ENCODE measurements at places on chromosomes 6 and 20.
A peak's percentile ranks its signal among the peaks of the same experiment; 100 is the strongest.

DNA sequence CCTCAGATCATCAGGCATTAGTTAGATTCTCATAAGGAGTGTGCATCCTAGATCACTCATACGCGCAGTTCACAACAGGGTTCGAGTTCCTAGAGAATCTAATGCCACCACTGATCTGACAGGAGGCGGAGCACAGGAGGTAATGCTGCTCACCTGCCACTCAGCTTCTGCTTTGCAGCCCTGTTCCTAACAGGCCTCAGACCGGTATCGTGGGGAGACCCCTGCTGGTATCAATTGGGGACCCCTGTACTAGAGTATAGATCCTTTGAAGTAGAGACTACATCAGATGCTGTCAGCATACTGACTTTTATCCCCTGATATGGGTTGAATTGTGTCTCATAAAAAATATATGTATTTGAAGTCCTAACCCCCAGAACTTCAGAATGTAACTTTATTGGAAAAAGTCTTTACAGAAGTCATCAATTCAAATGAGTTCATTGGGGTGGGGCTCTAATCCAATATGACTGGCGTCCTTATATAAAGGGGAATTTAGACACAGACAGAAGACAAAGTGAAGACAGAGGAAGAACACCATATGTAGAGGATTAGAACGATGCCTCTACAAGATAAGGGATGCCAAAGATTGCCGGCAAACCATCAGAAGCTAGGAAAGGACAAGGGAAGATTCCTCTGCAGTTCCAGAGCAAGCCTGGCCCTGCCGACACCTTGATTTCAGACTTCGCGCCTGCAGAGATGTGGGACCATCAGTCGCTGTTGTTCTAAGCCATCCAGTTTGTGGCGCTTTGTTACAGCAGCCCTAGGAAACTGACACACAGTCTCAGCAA lies 104.4 kb upstream of the BTBD3 start:
- no peak for DNase-seq

GRCh38 chr6:131251590-131252199 lies 116.4 kb downstream of the AKAP7 start:
- DNase-seq = no peak

DNA sequence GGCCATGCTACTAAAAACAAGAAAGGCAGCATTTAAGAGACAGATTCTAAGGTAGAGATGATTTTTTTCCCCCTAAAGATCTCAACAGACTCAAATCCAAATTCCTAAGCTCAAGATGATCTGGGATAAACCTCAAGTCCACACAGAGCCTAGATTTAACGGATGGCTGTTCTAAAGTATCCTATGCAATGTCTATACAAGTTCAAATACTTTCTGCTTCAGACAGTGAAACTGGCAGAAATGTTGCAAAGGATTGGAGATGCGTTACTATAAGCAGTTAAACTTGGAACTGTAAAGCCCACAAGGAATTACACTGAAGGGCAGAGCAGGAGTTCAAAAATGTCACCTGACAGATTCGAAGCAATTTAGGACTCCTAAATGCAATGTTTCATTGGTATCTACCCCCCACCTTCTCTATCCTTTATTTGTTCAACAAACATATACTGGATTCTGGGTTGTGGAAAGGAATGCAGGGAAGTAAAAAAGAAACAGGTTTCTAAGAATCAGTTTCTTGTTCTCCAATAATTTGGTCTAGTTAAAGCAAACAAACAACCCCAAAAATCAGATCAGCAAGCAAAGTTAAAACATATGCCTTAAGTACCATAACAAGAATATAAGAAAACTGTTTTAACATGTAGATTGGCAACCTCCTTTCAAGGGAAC lies 1.6 kb downstream of the DNAAF9 start:
- DNase-seq = no peak

DNA sequence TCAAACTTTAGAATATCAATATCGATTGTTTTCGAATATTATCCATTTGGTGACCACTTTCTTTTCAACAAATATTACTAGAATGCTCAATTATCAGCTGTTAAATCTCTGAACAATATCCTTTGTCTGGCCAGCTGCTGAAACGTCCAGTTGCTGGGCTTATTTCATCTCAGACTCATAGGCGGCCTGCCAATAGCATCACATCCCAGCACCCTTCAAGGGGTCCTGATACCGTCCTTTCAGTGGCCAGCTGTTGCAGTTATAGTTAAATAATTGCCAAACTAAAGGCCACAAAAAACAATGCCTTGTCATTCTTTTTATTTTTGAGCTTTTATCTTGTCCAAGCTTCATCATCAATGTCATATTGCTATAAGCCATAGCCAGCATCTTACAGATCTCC lies 1006.8 kb upstream of the MANEA start:
- DNase-seq = no peak

DNA sequence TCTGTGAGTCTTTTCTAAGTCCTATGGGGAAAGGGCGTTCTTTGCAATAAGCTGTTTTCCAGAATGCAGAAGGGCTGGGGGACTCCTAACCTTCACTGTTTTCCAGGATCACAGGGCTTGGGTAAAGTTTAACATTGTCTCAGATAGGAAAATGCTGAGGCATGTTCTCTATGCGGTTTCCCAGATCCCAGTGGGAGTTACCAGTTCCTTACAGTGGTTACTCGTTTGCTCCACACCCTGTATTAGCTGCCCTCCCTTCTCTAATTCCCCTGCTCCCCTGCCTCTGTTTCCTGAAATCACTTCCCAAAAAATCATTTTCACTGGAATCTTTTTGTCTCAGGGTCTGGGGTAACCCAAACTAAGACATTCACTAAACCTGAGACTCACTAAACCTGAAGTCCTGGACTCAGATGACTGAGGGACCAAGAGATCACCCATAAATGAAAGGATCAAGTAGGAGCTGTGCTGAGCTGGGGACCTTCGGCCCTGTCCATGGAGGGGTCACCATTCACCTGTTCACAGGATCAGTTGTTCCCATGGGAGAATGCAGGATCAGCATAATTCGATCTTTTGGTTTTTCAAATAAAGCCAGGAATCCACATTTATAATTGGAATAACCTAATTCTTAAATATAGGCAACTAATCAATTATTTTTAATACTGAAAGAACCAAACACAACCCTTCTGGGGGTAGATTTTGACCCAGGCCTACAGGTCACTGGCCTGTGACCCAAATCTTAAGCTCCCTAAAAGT lies 76.2 kb downstream of the ISM1 start:
- no peak for DNase-seq

- DNase-seq = no peak
Measured at GRCh38 chr20:54938707-54939106, 463.3 kb downstream of the DOK5 start.

GRCh38 chr6:117311310-117311709 lies 46.0 kb downstream of the VGLL2 start:
- DNase-seq = no peak

DNA sequence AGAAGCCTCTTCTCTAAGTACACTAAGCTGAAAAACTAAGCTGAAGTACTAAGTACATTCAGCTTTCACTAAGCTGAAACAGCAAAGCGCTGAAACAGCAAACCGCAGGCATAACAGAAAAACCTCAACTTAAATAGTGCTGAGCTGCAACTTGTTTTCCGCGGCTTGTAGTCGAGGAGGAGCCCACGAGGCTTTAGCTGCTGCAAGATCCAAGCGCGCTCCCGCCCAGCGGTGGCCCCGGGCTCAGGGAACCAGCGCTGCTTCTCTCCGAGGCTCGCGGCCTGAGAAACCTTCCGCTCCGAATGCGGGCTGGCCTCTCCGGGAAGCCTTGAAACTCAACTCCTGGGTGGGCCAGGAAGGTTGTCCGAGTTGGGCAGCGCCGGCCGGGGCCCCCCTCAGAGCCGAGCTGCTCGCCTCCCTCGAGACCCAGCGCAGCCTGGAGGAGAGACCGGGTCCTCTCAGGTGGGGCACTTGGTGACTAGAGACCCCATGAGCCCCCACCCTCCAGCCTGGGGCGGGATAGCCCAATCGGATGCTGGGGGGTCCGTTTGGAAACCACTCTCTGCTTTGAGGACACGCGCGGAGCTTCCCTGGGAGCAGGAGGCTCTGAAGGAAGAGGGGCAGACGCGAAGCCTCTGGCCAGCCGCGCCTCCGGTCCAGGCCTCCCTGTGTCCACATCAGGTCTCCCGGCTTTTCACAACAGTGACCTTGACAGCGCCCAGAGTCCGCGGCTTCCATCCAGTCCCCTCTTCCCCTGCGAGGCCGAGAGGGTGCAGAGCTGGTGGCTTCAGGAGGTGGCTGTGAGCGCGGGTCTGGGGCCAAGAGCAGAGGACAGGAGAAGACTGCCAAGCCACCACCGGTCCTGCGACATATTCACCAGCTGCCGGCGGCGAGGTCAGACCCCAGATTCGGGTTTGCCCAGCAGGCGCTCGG lies 38.1 kb upstream of the HLA-E start:
- peak; percentile 50 for DNase-seq

- no peak for DNase-seq
Measured at GRCh38 chr6:82761674-82762345, 303.8 kb downstream of the UBE3D start.

- DNase-seq = peak; percentile 3
Measured at GRCh38 chr20:52746770-52747169, 225.4 kb upstream of the TSHZ2 start.

- DNase-seq = no peak
Measured at GRCh38 chr6:110476046-110476849, at the start of gene SLC22A16. TSS of gene SLC22A16 (minus strand) at chr6:110476613. CDS start at chr6:110476574, 39 bp downstream.

DNA sequence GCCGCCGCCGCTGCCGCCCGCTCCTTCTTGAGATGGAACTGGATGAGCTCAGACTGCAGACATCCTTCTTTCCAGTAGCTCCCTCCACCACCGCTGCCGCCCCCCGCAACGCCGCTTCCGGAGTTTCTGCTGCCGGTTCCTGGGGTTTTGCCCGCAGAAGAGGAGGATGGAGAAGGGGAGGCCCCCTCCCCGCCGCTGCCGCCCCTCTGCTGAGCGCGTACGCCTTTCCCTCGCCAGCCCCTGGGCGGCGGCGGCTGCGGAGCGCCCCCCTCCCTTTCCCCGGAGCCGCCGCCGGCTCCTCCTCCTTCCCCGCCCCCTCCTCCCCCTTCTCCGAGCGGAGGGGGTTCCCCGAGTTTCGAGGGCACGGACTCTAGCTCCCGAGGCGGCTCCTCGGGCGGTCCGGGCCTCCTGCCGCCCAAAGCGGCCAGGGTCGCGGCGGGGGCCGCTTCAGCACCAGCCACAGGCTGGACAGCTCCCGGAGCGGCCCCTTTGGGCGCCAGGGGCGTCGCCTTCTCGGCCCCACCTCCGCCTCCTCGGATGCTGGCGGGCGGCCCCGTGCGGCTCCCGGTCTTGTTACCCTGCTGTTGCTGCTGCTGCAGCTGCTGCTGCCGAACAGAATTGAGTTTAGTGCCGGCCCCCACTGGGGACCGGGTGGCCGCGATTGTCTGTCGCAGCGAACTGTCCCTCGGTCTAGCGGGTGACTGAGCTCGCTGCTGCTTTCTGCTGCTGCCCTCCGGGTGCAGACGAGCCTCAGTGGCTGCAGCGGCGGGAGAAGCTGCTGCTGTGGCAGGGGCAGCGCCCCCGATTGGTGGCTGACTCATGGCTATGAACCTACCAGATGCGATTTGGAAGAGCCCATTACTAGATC lies 3.1 kb downstream of the MTCL3 start:
- DNase-seq = peak; percentile 67

DNA sequence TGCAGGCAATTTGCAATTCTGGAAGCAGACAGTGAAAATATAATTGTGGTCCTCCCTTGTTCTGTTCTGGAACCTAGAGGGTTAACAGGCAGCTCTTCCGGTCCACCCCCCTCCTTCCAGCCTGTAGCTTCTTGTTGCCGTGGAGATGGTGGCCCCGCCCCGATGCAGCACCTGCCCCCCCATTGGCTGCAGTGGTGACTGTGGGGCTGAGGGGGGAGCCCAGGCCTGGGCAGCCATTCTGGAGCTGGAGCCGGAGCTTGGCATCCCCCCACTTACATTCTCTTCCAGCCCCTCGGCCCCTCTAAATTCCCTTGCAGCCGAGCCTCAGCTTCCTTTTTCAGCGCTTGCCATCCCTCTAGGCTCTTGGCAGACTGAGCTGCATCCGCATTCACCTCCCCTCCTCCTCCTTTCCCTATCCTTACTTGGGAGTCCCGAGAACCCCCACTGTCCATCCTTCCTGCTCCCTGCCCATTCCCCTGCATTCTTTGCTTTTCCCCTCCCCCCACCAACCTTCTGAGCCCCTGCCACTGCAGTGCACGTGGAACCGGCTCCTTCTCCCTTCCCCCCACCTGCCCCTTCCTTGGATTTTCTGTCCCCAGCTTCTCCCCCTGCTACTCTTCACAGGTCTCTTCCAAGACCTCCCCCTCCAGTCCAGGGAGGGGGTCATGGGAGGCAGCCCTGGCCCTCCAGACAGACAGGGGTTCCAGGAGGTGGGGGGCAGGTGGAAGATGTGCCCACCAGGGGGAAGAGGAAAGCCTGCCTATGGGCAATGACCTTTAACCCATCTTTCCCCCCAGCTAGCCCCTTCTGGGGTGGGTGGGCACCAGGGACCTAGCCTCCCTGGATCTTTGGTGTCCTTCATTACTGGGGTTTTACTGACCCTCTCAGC lies 11.4 kb downstream of the SYNGAP1 start:
- peak; percentile 34 for DNase-seq

- DNase-seq = no peak
Measured at GRCh38 chr6:167549213-167549612, 224.3 kb downstream of the TTLL2 start.

GRCh38 chr20:61072398-61072797 lies 179.7 kb upstream of the CDH4 start:
- DNase-seq = no peak

DNA sequence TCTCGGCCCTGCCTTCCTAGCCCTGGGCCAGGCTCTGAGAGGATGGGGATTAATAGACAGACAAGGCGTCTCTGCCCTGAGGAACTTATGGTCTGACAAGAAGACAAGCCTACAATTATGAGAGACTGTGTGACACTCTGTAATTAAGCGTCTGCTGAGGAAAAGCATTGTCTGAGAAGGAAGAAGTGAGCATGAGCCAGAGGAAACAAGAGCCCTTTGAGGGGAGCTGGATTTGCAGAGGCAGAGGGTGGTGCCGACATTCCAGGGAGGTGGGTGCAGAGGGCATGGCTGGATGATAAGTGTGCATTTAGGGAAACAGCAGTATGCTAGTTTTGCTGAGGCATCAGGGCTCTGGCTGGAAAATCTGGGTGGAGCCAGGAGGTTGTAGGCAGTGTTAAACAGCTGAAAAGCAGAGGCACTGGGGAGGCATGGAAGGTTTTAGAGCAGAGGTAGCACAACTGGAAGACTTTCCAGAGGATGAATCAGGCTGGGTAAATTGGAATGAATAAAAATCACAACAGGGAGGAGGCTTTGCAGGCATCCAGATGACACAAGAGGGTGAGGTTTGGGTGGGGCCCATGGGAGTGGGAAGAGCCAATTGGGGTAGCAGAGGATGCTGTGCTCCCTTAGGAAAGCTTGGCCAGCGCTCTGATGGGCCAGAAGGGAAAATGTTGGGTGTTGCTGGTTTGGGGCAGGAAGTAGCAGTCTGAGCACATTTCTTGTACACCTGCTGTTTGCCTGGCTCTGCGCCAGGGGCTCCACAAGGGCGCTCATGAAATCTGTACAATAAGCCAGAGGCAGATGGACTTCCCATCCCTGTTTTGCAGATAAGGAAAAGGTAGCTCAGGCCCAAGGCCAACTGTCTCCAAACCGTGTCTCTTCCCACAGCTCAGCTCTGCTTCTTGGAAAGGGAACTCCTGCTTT lies 74.0 kb upstream of the MYL9 start:
- peak; percentile 45 for DNase-seq
